Placental epithelial cell (primary cell): ENCODE measurements at places on chromosomes 5 and 9. TPM values are rescaled to one million over a fixed set of nuclear protein-coding genes. Genes with fewer than 3 reads are reported as not detected.

Gene CIZ1
- 46.3 and 61.1 TPM in 2 replicates for total RNA-seq

Gene FOXD4L6
- total RNA-seq = 0.39 TPM in 1 of 2 replicates, not detected in the other

Gene NME5
- total RNA-seq = 0.43 and 1.6 TPM in 2 replicates

Gene SPTAN1
- total RNA-seq = 309 and 444 TPM in 2 replicates

Gene SV2C
- not detected in 2 replicates for total RNA-seq
